Activated CD4-positive, CD25-positive, alpha-beta regulatory T cell treated with anti-CD3 and anti-CD28 coated beads, Interleukin-2, amount 50 U/mL, for 24 hours (primary cell): ENCODE measurements at places on chromosomes 16 and 17.
A peak's percentile ranks its signal among the peaks of the same experiment; 100 is the strongest.

DNA sequence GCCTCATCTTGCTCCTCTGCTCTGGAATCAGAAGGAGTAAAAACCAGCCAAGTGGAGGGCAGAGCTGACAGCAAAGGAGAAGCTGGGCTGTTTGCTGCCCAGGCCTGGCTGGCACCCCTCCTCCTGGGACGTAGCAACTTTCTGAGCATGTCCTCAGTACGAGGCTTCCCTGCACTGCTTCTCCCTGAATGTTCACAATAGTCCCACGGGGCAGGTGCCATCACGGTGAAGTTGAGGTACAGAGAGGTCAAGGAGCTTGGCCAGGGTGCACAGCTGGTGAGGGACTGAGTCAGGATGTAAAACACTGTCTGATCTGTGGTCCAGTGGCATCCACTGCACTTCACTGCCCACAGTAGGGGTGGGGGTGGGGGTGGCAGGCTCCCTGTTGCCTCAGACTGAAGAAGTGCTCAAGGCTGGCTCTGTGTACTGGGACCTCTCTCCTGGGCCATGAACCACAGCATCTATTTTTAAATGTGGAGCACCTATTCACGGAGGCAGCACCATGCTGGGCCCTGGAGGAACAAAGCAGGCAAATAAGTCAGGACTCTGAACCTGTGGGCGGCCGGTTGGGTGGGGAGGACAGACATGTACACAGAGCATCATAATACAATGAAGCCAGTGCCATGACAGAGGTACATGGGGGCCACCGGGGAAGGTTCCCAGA is 369.5 kb downstream of the SEC14L1 start:
- ATAC-seq: no peak

DNA sequence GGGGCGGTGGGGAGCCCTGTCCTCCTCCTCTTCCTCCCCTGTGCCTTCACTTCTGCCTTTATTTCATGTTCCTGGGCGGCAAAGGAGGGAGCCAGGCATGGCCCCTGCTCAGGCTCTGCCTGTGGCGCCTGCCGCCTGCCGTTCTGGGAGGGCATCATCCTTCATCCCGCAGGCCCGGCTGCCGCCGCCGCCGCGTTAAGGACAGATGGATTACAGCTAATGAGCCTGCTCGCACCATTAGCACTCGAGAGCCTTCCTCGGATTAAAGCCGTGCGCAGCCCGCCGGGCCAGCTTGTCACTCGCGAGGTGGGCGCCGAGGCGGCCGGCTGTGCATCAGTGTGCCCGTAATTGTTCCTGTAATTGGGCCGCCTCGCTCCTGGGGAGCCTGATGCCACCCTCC is 127.7 kb upstream of the GSE1 start:
- ATAC-seq: no peak

GRCh38 chr17:3221850-3222249 is 14.4 kb downstream of the OR1A1 start:
- no peak for ATAC-seq

DNA sequence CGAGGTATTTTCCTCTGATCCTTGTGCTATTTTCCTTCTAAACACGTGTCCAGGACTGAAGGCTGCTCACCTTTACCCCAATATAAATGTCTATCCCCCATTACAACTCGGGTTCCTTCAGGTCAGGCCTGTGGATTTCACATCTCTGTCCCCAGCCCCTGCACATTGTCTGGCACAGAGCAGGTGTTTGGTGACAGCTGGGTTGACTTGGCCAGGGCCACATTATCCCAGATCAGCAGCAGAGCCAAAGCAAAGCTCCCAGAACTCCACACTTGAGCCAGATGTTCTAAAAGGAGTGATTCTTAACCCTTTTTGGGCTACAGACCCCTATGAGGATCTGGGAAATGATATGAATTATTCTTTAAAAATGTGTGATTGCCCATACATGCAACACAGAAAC is 18.0 kb upstream of the SPATA32 start:
- no peak for ATAC-seq

DNA sequence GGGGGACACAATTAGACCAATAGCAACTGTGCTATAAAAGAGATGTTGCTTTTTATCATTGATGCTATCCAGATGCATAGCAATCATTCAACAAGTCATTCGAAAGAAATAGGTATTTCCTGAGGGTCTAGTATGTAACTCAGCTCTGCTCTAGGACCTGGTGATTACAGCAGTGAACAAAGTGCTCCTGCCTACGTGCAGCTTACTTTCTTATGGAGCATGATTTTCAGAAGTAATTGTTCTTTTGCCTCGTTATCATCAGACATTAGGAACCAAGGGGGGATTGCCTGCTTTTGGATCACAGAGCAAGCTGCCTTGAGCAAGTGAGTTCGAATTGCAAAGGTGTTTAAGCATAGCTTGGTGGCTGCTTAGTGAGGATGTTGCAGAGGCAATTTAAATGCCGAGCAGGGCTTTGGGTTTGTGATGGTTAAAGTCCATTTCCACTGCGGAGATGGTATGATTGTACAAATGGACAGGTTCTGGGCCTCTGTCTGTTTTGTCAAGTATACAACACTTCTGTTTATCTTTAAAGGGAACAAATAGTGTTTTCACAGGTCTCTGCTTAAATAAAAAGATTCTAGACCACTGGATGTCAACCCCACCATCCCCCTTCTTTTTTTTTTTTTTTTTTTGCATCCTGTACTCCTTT is 41.5 kb downstream of the WWOX start:
- ATAC-seq: no peak

DNA sequence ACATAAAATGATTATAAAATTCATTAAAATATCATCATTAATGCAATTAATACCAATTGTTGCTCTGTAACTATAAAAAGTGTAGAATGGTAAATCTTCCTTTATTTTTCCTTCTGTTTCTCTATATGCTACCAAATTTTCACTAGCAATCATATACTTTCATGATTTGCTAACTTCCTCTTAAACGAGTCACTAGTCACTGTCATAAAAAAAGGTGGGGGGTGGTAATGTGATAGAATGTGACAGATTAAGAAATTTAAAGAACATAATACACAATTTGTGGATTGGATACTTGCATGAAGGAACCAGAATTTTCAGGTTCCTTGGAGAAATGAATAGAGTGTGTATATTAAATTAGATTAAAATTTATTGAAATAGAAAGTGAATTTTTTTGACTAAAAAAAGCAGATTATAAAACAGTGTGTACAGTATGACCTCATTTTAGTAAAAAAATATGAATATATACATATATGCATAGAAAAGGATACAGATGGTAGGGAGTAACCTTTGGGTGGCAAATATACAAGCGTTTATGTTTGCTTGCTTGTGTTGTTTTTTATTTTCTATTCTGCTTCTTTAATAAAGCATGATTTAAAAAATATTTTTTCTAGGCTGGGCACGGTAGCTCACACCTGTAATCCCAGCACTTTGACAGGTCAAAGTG is 56.7 kb upstream of the C17orf78 start:
- ATAC-seq: no peak

- ATAC-seq: no peak
Measured at GRCh38 chr16:85236818-85237150, 124.5 kb upstream of the CIBAR2 start.

DNA sequence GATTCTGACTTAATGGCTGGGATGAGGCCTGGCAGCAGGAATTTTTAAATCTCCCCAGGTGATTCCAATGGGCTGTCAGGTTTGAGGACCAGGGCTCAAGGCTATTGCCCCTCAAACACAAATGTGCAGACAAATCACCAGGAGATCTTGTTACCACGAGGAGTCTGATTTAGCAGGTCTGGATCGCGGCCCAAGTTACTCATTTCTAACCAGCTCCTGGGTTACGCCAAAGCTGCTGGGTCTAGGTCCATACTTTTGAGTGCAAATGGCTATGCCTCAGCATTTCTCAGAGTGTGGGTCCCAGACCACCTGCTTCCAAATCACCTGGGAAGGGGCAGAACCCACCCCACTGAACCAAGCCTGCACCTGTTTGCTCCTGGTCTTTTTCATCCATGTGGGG is 33.1 kb downstream of the CNGB1 start:
- no peak for ATAC-seq

DNA sequence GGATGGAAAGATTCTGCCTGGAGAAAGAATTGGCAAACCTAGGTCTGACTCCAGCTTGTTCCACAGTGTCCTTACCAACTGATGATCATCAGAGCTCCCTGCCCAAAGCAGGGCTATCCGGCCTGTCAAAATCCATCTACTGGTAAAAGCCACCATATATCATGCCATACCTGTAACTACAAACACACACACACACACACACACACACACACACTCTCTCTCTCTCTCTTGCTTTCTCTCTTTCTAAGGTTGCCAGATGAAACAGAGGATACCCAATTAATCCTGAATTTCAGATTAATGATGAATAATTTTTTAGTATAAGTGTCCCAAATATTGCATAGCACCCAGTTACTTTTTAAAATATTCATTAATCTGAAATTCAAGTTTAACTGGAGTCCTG is 1.5 kb upstream of the MMP28 start:
- no peak for ATAC-seq

GRCh38 chr17:9905902-9906301 is 831 bp upstream of the RCVRN start:
- no peak for ATAC-seq

GRCh38 chr16:70721202-70721963 is 35.5 kb upstream of the MTSS2 start:
- ATAC-seq: no peak

DNA sequence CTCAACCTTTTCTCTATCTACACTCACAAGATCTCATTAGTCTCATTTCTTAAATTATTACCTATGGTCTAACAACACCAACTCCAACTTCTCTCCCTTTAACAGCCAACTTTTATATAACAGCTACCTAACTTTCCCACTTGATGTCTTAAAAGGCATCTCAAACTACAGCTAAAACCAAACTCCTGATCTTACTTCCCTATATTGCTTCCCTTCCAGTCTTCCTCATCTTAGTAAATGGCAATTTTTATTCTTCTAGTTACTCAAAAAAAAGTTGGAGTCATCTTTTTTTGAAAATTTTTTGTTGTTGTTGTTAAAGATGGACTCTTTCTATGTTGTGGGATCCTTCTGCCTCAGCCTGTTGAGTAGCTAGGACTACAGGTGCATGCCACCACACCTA is 15.3 kb downstream of the SRR start:
- ATAC-seq: no peak

- no peak for ATAC-seq
Measured at GRCh38 chr17:68053231-68054013, 17.9 kb downstream of the KPNA2 start.

GRCh38 chr17:71084838-71085237 is 915.5 kb downstream of the KCNJ2 start:
- ATAC-seq: no peak

- ATAC-seq: no peak
Measured at GRCh38 chr16:77387815-77388209, 47.0 kb downstream of the ADAMTS18 start.

DNA sequence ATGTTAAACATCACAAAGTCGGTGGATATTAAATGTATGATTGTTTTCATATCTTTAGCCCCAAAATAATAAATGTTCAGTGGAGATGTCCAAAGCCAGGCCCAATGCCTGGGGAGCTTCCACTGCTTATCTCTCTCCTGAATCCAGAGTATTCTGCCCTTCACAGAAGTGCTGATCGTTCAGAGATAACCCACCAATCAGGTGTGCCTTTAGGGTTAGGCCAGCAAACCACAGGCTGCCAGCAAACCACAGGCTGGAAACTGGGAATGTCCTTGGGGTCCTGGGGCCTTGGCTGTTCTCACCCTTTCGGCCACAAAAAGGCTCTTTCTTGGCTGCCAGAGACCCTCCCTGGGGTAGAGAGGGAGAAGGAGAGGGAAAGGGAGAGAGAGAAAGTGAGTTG is 33.9 kb downstream of the NXN start:
- ATAC-seq: no peak

DNA sequence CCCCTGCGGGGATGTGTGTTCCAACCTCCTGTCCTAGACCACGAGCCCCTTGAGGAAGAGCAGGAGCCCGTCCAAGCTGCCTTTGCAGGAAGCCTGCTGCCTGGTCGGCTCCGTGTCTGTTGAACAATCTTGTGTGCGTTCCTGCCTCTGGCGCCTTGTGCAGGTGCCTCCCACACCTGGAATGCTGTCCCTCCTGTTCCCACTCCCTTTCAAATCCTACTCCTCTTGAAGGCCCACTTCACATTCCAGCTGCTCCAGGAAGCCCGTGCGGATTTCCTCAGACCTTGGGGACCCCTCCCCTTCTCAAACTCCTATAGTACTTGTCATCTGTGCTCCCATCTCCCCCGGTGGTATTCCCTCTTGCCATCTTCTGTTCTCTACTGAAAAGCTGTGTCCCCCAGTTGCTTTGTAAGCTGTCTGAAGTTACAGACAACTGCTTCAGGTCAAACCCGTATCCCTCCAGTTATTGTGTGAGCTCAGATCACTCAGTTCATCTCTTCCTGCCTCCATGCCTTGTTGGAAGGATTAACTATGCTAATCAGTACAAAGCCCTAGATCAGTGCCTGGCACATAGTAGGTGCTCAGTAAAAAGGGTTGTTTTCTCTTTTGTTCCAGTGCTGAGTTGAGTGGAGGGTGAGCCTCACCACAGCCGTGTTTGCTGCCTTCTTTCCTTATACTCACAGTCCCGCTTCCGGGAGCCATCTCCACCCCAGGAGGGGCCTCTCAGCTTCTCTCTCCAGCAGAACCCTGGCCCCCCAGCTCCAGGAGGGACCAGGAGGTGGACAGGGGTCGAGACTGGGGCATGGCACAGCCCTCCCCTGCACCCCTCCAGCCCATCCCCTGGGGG is 241.8 kb upstream of the CIBAR2 start:
- ATAC-seq: no peak

DNA sequence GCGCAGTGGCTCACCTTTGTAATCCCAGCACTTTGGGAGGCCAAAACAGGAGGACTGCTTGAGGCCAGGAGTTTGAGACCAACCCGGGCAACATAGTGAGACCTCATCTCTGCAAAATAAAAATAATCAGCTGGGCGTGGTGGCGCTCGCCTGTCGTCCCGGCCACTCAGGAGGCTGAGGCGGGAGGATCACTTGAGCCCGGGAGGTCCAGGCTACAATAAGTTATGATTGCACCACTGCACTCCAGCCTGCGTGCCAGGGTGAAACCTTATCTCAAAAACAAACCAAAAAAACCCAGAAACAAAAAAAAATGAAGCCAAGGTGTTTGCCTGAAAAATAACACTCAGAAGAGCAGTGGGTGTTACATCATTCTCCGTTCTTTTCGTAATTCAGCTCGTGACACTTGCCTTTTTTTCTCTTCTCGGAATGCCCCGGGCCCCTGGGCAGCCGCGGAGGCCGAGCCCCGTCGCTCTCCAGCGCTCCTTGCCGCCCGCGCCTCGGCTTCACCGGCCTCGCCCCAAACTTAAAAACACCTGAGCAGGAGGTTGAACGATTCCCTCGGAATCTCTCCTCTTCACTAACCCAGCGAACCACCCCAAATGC is 17.0 kb downstream of the PRCD start:
- peak; percentile 5 for ATAC-seq

DNA sequence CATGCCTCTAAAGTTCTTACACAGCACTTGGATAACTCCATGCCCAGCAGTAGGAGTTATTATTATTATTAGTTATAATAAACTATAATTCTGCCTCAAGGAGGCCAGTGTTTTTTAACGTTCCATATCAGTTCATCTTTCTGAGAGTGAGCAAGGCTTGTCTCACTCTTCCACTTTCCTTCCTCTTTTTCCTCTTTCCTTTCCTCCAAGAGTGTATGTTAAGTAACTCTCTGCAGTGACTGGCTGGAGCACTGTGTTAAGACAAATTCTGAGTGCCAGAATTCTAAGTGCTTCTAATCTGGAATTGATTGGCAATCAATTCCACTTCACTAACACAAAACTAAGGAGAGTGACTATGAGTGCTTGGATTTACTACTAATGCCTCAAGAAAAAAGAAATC is 16.4 kb downstream of the CLEC19A start:
- ATAC-seq: no peak
